CD8-positive, alpha-beta memory T cell (primary cell): ENCODE measurements at places on chromosomes 1 and 21. TPM values are rescaled to one million over a fixed set of nuclear protein-coding genes. Genes with fewer than 3 reads are reported as not detected.

DNA sequence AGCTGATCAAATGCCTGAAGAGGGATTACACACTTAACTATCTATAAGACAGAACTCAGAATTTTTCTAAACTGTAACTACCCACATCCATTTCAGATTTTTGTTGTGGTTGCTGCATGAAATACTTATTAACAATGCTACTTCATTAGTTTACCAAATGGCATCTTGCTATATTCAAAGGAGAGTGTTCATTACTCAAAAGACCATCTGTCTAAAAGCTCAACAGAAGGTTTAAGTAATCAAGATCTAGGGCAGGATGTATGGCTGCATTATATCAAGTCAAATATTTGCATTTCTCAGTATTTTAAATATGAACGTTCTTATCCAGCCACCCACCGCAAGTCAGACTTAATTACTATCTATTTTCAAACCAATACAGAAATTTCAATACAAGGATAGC lies 79.9 kb downstream of the SIPA1L2 start:
- no peak for DNase-seq

- no peak for DNase-seq
Observed at GRCh38 chr1:8745749-8746390, 71.6 kb downstream of the RERE start.

DNA sequence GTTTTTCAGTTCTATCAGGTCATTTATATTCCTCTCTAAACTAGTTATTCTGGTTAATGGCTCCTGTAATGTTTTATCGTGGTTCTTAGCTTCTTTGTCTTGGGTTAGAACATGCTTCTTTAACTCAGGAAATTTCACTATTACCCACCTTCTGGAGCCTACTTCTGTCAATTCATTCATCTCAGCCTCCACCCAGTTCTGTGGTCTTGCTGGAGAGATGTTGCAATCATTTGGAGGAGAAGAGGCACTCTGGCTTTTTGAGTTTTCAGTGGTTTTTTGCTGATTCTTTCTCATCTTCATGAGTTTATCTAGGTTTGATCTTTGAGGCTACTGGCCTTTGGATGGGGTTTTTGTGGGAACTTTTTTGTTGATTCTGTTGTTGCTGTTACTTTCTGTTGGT lies 213.0 kb downstream of the BRINP2 start:
- DNase-seq = no peak

DNA sequence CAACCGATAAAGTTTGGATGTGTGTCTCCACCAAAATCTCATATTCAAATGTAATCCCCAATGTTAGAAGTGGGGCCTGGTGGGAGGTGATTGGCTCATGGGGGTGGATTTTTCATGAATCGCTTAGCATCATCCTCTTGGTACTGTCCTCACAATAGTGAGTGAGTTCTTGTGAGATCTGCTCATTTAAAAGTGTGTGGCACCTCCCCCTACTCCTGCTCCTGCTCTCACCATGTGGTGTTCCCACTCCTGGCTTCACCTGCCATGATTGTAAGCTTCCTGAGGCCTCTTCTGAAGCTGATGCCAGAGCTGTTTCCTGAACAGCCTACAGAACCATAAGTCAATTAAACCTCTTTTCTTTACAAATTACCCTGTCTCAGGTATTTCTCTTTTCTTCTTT lies 28.2 kb upstream of the PRDX6 start:
- DNase-seq = no peak

DNA sequence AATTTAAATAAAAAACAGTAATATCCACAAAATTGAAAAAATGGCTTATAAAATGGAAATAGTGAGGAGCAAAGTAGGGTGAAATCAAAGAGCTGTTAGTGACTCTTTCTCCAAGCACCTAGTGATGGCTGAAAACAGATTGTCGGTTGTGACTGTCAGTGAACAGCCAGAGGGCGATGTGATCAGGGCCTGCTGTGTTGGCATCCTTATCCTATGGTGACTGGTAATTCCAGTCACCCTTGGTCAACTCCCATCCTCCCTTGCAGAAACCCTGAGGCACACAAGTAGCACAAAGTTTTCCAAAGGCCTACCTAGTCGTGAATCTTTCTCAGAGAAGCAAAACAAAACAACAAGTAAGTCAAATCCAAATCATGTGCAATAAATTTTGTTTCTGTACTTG lies 599.8 kb upstream of the CXADR start:
- DNase-seq = no peak

The PDC gene
- not detected for total RNA-seq

GRCh38 chr1:210223226-210223904 lies 9.2 kb upstream of the SERTAD4 start:
- no peak for DNase-seq

GRCh38 chr1:69129538-69129937 lies 438.2 kb upstream of the LRRC7 start:
- no peak for DNase-seq

GRCh38 chr1:104082221-104082620 lies 332.5 kb downstream of the AMY1C start:
- DNase-seq = no peak

DNA sequence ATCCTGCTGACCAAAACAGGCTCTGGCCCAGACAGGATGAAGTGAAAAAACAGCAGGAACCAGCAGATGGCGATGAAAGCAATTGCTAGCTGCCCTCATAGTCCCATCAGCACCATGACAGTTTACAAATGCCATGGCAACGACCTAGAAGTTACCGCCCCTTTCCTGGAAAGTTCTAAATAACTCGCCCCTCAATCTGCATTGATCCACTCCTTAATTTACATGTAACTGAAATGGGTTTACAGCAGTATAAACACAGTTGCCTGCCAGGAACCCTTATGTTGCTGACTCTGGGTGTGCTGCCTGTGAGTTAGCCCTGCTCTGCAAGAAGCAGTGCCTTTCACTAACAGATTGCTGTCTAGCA lies 65.5 kb upstream of the CR1L start:
- DNase-seq = peak; percentile 47

GRCh38 chr21:36744560-36745231 lies 45.8 kb downstream of the SIM2 start:
- DNase-seq = no peak

The S100A8 gene
- total RNA-seq = not detected

DNA sequence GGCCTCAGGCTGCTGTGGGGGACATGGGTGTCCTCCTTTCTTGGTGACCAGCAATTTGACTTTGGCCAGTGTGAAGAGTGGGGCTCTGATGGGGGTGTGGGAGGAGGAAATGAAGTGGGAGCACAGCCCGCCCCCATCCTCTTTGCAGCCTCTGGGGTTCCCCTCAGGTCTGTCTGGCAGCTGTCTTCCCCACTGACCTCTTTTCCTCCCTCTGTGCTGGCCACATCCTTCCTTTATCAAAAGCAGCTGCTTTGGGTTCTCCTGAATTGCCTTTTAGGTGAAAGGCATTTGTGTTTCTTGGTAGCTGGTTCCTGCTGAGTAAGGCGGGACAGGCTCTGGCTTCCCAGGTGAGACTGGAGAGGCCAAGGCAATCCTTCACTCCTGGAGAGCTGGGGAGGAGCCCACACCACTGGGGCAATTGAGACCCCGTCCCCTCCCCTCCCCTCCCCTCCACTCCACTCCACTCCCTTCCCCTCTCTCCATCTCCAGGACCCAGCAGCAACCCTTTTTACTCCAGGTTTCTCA lies 24.9 kb downstream of the PCAT6 start:
- peak; percentile 5 for DNase-seq

The BGLAP gene
- total RNA-seq = 0.97 TPM

GRCh38 chr1:205443585-205444299 lies 12.1 kb downstream of the BLACAT1 start:
- DNase-seq = no peak

The KRTAP20-3 gene
- total RNA-seq = not detected

GRCh38 chr1:157831968-157832626 lies 9.5 kb downstream of the CD5L start:
- DNase-seq = no peak

- DNase-seq = no peak
Observed at GRCh38 chr1:20641975-20642374, 8.7 kb downstream of the PINK1 start.

DNA sequence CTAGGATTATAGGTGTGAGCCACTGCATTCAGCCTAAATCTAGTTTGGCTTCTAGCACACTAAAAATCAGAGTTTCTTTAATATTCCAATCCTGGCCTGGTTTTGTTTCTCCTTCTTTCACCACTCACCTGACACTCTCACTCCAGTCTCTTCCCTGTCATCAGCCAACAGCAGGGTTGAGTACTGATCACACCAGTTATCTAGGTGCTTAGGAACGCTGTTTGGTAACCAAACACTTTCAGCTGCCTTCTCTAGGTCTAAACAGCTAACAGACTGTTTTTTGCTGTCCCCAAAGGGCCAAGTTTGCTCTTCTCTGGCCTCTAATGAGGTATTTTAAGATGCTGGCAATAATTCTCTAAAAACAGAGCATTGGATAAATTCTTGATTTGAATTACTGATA lies 17.7 kb upstream of the FRRS1 start:
- DNase-seq = no peak

DNA sequence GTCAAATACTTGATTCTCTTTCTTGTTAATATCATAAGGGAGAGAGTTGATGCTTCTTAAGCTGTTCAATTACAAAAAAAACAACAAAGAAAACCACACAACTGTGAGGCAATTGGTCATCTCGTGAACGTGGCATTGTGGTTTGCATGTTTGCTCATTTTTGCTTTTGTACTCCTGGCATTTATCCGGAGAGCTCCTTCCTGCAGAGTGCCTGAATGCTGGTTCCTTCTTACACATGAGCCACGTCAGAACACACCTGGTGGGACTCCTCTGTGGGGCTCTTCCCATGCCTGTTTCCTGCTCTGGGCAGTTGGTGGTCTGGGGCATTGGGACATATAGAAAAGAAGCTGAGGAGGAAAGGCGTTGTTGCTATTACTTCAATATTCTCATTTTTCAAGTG lies 25.7 kb downstream of the KCNK1 start:
- DNase-seq = no peak

DNA sequence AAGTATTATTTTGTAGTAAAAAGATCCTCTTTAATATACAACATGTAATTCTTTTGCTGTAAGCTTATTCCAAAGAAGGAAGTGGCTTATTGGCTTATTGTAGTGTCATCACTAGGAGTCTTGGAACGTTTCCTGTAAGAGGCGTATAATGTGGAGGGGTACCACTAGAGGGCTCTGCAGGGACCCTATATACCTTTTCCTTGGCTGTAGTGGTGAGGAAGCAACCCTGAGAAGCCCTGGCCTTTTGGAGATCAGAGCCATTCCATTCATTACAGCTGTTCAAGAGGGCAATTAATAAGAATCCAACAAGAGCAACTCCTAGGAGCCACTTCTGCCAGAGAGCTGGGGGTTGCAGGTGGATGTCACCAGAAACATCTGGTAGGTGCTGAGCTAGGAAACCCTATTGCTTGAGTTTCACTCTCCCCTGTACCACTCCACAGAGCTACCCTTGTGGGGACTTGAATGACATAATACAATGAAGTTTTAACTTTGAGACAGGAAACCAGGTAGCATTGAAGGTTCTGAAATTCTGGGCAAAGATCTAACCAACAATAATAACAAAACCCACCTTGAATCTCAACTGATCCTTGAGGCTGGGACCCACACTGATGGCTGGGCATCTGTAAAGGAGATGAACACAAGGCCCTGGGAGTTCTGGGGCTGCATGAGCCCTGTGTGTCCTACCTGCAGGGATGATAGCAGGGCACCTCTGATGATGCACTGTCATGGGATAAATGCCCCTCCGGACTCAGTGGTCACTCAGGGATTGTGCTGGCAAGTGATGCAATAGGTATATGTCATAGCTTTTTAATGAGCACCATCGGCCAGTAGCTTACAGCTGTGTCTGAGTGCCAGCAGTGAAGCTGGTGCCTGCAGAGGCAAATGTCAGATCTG lies 160.2 kb upstream of the COA6 start:
- no peak for DNase-seq

The TSPAN1 gene
- not detected for total RNA-seq

The CTSE gene
- total RNA-seq = not detected

- DNase-seq = no peak
Observed at GRCh38 chr1:64934878-64935275, 31.5 kb downstream of the JAK1 start.

The ADGRB2 gene
- 0.57 TPM for total RNA-seq
